ENCODE measurements at places on chromosomes 5 and 9.

GRCh38 chr9:134837529-134837928 is 43.1 kb upstream of the FCN2 start:
- no peak for DNase-seq

GRCh38 chr9:93589688-93590087 is 13.3 kb downstream of the PHF2 start:
- no peak for DNase-seq

DNA sequence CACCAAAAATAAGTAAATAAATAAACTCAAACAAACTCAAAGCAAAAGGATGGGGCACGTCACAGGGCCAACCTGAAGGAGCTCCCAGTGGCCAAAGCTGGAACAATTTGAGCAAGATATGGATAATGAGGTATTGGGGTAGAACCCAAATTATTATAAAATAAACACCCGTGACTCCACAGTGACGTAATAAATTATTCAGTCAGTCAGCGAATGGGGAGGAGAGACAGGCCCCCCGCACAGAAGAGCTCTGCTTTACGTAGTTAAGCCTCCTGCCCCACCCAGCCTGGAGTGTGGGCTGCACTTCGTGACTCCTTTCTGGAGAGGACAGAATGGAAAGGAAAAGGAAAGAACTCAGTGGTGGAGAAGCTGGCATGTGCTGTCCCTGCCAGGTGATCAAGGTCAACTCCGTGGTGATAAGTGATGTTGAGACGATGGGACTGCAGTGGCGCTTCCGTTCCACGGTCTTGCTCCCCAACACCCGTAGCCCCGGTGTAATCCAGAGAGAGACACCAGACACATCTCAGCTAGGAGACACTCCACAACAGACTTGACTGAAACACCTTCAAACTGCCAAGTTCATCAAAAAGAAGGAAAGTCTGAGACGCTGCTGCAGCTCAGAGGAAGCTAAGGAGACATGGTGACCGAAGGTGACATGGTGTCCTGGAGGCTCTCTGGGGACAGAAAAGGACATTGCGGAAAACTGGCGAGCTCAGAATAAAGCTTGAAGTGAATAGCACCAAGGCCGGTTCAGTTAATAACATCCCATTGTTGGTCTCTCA is 83.3 kb upstream of the COL5A1 start:
- no peak for DNase-seq

DNA sequence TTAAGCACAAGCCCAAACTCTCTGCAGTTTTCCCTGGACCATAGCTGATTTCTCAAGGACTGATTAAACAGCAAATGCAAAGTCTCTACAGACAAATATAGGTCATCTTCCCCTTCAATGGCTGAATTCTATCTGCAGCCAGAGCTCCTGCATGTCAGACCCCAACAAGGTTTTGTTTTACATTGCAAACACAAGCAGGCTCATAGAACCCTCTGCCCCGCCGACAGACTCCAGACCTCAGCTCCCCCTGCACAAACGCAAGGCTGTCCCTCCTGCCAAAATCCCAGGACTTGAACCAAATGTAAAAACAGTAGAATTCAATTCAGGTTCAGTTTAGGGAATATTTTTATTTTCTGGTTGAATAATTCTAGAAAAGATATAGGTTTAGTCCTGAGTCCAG is 526.7 kb upstream of the TRPC7 start:
- no peak for DNase-seq

DNA sequence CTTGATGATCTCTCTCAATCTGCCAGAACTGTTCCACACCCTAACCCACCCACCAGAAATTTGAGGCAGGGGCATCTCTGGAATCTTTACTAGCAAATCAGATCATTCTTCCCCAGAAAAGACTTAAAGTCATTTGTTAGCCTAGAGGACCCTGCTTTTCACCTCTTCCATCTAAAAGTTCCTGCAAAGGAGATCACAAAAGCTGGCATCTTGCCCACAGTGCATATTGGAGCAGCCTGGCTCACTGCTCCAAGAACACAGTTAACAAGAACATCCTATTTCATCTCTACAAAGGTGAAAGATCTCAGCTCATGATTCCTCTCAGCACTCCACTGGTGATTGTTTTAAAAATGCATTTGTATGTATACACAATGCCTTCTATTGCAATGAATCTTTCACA is 36.3 kb downstream of the GABRP start:
- DNase-seq: no peak

GRCh38 chr5:68894673-68895072 is 199.1 kb upstream of the SLC30A5 start:
- no peak for DNase-seq

DNA sequence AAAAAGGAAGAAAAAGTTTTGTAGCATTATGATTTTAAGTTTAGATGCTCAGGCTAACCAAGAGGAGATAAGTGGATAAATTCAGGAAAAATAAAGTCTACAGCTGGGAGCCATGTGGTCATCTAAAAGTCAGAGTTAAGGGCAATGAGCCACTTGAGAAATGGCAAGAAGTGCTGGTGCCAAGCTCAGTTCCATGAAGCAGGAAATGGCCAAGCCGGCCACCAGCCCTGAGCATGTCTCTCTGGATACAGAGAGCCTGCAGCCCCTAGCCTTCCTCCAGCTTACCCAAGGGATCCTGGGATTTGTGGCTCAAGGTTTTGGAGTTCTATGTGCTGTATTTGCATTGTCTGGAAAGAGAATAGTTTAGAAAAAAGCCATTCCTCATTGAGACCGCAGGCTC is 12.2 kb upstream of the S1PR3 start:
- no peak for DNase-seq

GRCh38 chr5:9499498-9499876 is 46.4 kb downstream of the SEMA5A start:
- DNase-seq: no peak

DNA sequence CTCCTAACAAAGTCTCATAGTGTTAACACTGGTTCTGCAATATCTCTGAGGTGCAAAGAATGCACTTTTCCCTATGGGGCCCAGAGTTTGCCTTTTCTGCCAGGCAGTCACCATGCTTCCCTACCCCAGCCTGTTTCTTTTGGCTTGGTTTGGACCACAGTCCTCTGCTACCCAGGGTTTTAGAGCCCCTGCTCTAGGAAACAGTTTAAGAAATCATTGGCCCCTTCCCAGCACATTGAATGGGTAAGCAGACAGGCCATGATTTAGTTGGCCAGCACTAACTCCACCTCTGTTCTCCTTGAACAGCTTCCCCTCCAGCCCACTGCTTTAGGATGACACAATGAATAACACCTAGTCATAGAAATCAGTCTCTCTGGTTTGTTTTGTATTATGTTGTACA is 73.2 kb downstream of the UBAP1 start:
- DNase-seq: no peak

GRCh38 chr5:176624938-176625337 is 5.4 kb downstream of the SNCB start:
- DNase-seq: no peak

DNA sequence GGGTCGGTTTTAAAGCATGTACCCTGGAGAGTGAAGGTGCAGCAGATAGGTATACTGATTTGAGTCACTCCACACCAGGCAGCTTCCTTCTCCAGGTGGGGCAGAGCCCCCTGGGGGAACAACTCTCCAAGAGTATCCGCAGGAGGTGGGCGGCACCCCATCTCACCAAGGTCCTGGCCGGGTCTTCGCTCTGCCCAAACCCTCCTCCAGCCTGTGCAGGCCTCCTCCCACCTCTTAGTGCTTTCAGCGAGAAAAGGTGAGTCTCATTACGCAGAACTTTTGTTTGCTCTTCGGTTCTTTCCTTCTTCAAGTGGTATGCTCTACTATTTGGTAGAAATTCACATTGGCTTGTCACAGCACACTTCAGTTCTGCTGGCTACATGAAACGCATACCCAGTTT is 13.7 kb downstream of the SPACA9 start:
- no peak for DNase-seq

DNA sequence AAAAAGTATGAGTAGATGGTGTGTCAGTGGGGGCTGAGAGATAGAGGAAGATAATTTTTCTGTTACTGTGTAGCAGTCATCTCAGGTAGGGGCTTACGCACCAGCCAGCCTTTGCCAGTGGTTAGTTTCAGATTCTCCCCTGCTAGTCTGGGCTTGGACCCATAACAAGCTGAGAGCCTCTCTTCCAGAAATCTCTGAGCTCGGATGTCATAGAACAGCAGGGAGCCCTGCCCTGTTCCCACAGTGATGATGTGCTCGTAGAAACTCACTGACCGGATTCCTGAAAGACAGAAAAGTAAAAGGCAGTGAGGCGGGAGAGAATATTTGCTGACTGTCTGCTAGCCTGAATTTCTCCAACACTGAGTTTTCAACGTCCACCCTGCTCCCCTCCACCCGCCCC is 37.2 kb downstream of the DCAF12 start:
- DNase-seq: no peak

DNA sequence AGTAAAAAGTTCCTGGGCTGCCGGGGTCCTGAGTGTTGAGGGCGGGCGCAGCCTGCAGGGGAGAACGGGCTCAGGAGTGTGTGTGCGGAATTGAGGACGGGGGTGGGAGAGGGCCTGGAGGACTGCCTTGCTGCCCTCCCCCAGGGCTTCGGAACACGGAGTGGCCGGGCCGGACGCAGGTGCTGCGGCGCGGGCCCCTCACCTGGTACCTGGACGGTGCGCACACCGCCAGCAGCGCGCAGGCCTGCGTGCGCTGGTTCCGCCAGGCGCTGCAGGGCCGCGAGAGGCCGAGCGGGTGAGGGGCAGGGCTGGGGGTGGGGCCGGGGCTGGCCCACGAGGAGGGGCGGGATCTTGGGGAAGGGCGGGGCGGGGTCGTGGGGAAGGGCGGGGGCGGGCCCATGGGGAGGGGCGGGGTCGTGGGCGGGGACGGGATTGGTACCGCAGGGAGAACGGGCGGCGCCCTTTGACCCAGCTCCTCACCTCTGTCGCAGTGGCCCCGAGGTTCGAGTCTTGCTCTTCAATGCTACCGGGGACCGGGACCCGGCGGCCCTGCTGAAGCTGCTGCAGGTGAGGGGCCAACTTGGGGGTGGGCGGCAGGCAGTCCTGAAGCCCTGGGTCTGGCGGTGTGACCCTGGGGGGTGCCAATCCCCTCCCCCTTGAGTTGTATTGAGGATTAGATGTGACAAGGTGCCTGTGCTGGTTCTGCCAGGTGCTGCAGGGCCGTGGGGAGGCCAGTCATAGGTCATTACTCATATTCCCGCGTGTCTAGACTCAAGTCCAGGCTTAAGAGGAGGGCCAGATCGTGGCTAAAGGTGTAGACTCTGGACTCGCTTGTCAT is 7.1 kb downstream of the FPGS start:
- no peak for DNase-seq

DNA sequence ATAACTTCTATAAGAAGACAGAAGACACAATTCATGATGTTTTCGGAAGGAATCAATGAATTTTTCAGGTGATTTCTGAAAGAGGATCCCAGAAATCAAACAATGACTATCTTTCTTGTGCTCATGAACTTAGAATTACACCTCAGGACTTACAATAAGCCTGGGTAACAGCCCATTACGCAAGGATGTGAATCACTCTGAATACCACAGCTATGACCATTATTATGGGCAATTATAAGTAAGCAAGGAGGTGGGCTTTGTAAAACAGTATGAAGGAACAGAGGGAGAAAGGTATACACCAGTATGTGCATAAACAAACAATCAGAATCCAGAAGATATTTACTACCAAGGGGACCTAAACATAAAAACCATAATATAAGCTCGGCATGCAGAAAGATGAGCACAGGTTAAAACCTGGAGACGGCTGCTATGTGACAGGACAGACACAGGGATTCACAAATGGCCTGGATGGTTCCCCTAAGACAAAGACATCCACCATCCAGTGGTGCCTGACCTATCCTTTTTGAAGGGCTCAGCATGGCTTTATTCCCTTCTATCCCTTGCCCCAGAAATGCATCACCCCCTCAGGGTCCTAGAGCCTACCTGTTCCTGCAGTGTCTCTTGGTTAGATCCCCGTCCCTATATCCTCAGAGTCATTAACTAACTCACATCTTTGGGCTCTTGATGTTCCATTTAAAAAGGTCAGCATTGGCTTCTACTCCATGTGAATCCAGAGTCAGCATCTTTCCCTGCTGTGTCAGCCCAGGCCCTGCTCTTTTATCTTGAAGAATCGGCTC is 21.8 kb upstream of the PPP2CA start:
- no peak for DNase-seq

DNA sequence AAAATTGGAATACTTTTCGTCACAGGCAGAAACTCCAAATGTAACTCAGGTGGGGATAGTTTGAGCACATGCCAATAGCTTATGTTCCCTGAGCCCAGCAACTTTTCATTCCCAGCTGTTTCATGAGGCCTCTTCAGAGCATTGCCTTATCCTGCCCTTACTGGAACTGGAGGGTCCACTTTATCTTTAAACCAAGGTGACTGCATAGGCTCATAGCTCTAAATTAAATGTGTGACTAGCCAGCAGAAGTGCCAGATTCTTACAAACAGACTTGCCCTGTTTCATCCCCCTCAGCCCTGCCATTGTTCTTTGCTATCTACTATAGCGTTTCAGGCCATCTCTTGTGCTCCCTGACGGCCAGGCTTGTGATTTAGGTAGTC is 8.1 kb upstream of the LCP2 start:
- DNase-seq: no peak

DNA sequence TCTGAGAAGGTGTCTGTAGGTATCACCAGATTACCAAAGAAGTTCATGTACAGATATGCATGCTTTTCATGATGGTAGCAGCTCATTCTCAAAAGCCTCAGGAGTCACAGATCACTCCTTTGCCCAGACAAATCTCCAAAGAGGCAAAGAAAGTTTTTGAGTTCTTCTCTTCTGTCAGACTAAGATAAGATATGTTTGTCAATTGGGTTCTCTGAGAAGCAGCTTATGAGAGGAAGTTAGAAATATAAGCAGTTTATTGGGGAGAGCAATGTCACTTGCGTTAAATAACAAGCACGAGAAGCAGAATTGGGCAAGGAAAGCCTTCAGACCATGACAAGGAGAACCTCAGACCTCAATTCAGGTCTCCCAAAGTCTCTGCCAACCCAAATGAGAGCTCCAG is 219.2 kb upstream of the KLF4 start:
- DNase-seq: no peak

DNA sequence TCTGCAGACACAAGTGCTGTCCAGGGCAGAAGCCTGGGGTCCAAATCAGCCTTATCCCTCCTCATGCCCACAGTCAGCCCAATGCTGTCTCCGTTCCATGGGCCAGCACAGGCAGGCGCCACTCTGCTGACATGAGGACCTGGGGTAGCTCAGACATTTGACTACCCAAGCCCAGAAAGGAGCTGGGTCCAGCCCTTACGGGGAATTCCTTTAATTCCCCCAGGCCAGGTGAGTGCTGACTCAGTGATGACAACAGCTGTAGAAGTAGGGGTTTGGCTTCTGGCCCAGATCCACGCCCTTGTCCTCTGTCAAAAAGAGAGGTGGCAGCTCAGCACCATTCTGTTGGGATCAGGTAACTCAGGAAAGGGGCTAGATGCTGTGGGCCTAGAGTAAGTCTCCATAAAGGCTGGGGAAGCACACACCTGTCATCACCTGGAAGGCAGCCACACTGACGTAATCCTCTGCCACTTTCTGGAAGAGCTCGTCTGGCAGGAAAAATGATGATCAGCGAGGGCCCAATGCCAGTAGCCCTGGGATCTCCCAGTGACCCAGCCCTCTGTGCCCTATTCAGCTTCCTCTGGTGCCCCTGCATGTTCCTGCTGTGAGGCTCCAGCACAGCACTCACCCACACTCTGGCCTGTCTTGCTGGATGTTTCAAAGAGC is 1.9 kb downstream of the RAB24 start:
- DNase-seq: no peak

- DNase-seq: no peak
These were observed 18.4 kb downstream of the AGXT2 start for GRCh38 chr5:35029333-35029732.

Data from activated CD4-positive, alpha-beta T cell treated with anti-CD3 and anti-CD28 coated beads, Interleukin-2, amount 50 U/mL, for 1 hour (primary cell).